Naive thymus-derived CD4-positive, alpha-beta T cell (primary cell): ENCODE measurements at places on chromosomes 7 and 10. TPM values are rescaled to one million over a fixed set of nuclear protein-coding genes. Genes with fewer than 3 reads are reported as not detected.

GRCh38 chr7:118449797-118450567, 225.5 kb downstream of the ANKRD7 start:
- DNase-seq = no peak

DNA sequence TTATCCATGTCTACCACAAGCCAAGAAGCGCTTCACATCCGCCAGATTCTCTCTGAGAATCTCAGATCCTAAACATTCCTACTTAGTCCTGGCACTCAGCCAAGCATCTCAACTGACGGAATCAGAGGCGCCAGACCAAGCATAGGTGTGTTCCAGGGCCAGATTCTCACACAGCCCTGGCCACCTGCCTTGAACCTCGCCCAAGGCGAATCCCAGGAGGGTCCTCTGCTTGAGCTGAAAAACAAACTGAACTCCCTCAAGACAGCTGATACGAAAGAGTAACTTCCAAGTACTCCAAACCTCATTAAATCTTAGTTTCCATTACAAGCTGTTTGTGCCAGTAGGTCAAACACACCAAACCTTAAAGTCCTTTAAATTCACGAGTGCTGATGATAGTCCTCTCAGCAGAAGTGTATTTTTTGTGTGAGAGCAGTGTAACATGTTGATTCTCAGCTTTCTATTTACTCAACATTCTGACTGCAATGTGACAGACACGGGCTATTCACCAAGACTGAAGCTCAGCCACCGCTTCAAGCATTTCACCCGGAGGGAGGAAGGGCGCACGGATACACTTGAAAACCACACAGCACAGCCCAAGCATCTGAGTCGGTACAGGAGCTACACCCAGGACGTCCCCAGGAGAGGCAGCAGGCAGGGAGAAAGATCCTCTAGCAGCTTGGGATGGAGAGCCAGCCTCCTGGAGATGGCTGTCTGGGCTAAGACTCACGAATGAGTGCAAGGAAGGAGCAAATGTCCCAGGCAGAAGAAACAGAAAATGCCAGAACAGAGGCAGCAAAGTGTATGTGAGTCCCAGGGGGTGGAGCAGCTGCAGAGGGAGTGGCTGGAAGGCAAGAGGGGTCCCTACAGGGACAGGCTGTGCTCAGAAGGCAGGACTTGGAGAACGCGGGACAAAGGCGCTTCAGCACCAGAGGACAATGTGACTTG, 6.0 kb downstream of the PARD3 start:
- no peak for DNase-seq

KIF20B gene
- 21.0 TPM for polyA plus RNA-seq

FZD8 gene
- not detected for polyA plus RNA-seq

PARD3 gene
- polyA plus RNA-seq = 0.19 TPM
